ENCODE measurements at places on chromosomes 2 and 18.

- no peak for DNase-seq
Measured at GRCh38 chr2:37348155-37348554, 3.7 kb downstream of the QPCT start.

- DNase-seq = no peak
Measured at GRCh38 chr2:181781078-181781786, 100.9 kb upstream of the NEUROD1 start.

DNA sequence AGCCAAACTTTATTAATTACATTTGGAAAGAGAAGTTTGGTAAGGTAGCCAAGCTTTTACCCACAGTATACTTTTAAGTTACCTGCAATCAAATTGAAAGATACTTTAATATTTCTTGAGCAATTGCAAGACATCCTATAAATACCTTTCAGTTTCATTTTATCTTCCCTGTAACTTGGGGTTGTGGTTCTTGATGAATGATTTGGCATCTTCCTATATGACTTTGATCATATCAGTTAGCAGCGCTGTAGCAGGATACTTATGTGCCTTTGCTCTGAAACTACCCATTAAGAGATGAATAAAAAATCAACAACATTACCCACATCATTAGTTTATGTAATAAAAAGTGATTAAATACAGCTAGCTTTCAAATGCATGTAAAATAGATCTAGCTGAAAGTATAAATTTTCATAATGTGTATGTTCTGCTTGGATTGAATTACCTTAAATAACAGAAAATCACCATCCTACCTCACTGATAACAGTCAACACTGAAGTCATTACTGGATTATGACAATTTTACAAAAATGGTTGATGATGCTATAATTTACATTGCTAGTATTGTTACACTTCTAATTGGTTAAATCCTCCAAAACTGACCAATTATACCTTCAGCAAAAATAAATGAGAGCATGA lies 50.4 kb downstream of the MMADHC start:
- no peak for DNase-seq

DNA sequence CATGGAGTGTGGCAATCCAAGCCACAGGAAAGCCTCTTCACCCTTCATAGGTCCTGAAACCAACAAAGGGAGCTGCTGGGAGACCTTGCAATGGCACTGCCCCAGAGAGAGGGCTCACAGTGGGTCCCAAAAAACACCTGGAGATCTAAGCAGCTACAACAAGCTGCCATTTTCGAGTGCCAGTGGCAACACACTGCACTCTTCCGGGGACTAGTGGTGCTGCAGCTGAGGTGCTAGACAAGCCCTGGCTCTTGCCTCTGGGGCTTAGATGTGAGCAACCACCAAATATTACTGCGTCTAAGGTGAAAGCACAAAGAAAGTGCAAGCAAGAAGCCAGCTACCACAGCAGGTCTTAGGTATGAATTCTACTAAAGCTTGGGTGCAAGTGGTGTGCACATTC lies 192.9 kb downstream of the NOL4 start:
- no peak for DNase-seq
